ENCODE measurements at places on chromosomes 7 and 10.

GRCh38 chr7:101173752-101174244 lies 6.3 kb downstream of the NAT16 start:
- no peak for DNase-seq

DNA sequence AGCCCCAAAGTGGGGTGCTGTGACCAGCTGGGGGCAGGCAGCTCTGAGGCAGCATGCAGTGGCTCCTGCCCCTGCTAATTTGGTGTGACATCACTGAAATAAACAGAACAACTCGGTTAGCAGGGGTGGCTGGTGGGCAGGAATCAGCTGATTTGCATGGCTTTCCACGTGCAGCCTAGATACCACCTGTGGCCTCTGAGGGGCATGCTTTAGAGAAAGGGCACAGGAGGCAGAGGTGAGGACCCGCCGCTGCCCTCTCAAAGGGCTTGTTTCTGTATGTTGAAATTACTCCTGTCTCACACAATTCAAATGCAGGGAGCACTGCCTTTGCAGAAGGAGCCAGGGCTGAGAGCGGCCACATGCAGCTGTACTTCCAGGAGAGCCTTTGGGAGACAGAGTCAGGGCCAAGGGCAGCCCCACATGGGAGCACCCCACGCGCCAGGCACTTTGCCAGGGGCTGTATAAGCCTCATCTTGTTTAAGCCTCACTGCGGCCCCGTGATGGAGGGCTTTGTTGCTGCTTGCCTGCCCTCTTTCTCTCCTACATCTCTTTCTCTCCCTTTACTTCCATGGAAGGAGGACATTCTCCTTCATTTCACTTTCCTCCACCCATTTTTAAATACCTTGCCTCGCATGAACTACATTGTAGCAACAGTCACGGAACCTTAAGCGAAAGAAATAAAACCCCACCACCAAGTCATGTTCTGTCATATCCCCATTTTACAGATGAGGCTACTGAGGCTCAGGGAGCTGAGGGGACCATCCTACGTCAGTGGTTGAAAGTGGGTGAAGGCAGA lies 137.7 kb downstream of the ZMIZ1 start:
- DNase-seq: no peak

DNA sequence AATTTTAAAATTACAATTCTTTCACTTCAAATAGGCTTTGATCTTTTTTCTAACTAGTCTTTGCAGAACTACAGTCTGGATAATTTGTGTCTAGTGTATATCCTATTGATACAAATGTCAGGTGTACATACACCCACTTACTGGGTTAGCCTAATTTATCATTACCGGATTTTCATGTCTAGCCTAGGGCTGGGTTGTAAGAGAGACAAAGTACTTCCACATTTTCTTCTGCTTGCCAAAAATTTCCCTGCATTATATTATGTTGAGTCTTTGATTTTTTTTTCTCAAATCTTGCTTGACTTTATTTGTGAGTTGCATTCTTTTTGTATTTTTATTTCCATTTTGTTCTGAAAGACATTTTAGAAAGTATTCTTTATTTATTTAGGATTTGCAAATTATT lies 284.8 kb upstream of the FZD8 start:
- DNase-seq: no peak

DNA sequence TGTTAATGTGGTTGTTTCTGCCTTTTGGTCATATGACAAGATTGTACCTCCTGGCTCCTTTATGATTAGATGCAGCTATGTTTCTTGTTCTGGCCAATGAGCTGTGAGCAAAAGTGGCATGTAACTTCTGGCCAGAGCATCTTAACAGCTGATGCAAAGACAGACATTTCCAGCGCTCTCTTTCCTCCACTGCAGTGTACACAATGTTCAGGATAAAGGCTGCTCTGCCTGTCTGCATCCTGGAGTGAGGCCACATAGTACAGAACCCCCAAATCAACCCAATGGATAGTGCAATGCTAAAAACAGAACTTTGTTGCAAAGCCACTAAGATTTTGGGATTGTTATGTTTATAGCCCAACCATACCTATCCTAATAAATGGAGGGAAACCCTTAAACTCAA lies 17.9 kb downstream of the EPC1 start:
- no peak for DNase-seq

DNA sequence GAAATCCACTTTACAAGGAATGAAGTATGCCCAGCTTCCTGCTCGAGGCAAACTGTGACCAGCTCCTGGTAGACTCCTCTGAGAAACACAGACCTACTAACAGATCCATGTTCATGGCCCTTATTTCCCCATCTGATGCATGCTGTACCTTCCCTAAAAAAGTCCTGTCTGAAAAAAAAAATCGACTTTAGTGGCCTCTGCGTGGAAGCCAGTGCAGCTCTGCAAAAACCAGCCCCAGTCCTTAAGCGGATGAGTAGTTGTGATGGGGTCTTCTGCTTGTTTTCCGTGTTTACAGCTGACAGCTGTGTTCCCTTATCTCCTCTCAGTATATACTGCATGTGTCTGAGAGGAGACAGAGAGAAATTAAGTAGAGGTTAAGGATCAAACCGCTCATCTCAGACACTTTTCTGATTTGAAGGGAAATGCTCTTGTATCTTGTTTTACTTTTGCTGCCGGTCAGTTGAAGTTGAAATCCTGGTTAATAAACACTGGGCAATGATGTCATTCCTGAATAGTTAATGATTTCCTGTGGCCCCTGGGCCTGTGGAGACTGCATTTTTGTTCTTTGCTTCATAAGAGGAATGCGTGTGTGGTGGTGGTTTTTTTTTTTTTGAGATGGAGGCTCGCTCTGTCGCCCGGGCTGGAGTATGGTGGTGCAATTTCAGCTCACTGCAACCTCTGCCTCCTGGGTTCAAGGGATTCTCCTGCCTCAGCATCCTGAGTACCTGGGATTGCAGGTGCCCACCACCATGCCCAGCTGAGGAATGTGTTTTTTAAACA lies 67.6 kb downstream of the DOCK1 start:
- DNase-seq: no peak

GRCh38 chr7:13153742-13154141 lies 466.3 kb downstream of the ARL4A start:
- DNase-seq: no peak

DNA sequence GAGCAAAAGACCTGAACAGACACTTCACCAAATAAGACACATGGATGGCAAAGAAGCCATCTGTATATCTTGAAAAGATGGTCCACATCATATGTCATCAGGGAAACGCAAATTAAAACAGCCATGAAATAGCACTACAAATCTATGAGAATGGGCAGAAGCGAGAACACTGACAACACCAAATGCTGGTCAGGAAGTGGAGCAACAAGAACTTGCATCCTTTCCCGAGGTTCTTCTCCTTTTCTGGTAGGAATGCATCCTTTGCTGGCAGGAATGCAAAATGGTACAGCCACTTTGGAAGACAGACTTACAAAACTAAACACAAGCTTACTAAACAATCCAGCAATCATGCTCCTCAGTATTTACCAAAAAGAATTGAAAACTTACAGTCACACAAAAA lies 60.0 kb downstream of the PIK3AP1 start:
- no peak for DNase-seq

GRCh38 chr7:125606671-125607070 lies 677.0 kb upstream of the POT1 start:
- no peak for DNase-seq
